Left ventricle myocardium superior (tissue), 1 donor: ENCODE measurements at places on chromosomes 6 and 20. TPM values are rescaled to one million over a fixed set of nuclear protein-coding genes. Genes with fewer than 3 reads are reported as not detected.

FUT9 gene
- total RNA-seq: not detected

ZBTB46 gene
- 13.1 TPM for total RNA-seq

WFDC5 gene
- total RNA-seq: not detected

- DNase-seq: peak; percentile 60
Measured at GRCh38 chr20:23082846-23083552, 3.1 kb downstream of the CD93 start.

OR2H1 gene
- total RNA-seq: not detected

- no peak for DNase-seq
Measured at GRCh38 chr20:13424174-13424833, 203.2 kb downstream of the ISM1 start.

GRCh38 chr6:13488015-13488895 lies 855 bp upstream of the GFOD1 start:
- peak; percentile 77 for DNase-seq

TREML1 gene
- total RNA-seq: not detected

DNA sequence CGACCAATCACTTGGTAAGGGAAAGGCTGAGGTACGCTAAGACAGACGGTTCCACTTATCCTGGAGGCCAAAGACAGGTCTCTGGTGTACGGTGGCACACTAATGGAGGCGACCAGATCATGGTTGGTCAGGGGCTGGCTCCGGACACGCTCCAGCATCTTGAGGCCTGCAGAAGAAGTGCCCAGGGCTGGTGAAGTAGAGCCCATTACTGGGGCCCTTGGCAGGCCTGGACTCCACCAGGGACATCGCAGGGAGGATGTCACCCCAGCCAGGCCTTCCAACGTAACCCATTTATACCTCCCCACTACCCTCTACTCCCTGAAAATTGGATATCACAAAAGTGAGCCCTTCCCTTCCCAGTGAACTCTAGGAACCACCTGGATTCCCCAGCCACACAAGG lies 16.2 kb downstream of the KHDC1L start:
- no peak for DNase-seq

DNA sequence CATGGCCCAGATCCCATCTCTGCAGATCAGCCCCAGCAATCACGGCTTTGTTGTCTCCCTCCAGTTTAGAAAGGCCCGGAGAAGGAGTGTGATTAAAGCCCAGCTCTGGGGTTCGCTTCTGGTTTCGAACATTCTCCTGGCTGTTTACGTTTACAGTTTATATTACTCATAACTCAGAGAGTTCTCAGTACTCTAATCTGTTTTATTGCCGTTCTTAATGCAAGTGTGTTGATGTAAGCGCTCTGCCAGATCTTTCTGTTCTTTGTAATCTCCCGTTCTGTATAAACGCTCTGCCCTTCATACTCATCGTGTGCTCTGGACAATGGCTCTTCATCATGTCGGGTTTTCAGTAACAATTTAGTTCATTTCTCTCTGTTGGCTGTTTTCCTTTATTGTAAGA lies 118.0 kb upstream of the PRND start:
- DNase-seq: no peak

DNA sequence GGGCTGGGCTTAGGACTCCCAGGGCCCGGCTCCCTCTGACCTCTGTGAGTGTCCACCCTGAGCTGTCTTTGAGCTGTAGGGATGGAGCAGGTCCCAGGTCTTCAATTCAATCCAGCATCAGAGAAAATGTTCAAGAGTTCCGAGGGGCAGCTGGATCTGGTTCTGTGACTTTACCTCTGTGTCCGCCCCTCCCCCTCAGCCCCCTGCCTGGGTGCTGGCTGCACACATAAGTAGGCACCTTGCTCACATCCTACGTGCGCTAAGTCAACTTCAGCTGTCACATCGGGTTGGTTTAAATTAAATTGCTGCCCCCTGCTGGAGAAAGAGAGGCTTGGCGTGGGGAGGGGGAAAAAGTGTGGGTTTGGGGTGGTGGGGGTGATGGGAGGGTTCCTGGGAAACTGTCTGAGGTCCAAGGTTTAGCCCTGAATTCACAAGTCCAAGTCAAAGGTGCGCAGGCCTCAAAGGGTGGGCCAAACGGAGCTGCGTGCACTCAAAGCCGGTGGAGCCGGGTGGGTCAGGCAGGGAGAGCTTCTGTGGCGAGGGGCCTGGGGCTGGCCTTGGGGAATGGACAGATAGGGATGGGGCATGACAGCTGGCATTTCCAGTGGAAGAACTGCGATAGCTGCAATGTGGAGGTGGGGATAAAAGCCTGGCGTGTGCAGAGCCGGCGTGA lies 3.0 kb downstream of the WFDC5 start:
- no peak for DNase-seq
